Stimulated activated CD4-positive, alpha-beta T cell treated with anti-CD3 and anti-CD28 coated beads, TNF-alpha, amount 100 ng/mL, for 4 hours (primary cell): ENCODE measurements at places on chromosomes 12 and 14.

DNA sequence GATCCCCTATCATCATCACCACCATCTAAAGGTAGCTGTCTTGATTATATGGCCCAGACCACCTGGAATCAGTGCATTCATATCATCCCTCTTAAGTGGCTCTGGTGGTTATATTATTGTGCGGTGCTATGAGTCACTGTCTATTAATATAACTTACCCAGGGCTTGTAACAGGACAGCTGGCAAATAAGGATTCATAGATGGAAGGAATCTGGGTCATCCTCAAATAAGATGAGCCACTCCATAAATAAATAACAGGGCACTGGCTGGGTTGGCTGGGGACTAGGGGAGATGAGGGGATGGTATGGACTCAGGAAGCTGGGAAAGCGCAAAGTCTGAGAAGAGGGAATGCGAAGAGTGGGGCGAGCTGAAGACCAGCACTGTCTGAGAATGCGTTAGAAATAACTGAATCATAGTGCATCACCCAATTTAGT, 216.1 kb downstream of the NUAK1 start:
- no peak for DNase-seq

DNA sequence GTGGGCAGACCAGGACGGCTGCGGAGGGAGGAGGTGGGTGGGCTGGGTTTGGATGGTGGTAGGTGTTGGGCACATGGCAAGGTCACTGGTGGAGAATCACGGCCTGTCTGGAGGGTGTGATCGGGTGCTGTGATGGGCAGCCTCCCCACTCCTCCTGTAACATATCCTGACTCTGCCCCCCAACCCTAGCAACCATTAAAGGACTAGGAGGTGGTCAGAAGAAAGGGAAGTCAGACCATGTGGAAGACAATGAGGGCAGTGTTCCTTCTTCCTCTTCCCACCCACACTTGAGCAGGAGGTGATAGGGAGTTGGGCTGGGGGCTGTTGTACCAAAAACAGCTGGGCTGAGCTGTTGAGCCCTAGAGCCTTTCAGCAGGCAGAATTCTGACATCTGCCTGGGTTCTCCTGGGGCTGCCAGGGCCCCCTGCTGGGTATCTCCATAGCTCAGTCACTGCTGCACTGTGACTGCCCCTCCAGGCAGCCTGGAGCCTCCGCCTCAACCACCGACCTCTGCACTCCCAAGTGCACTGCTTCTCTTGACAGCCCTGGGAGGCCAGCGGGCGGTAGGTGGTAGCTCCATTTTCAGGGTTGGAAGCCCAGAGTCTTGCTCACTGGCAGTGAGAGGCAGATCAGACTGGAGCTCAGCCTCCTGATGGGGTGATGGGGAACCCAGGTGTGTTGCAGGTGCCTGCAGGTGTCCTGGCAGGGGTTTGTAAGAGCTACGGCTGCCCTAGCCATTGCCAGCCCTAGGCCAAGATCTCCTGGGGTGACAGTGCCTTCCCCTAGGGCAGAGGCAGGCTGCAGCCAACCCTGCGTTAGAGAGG, 15.4 kb downstream of the VASH1 start:
- no peak for DNase-seq

DNA sequence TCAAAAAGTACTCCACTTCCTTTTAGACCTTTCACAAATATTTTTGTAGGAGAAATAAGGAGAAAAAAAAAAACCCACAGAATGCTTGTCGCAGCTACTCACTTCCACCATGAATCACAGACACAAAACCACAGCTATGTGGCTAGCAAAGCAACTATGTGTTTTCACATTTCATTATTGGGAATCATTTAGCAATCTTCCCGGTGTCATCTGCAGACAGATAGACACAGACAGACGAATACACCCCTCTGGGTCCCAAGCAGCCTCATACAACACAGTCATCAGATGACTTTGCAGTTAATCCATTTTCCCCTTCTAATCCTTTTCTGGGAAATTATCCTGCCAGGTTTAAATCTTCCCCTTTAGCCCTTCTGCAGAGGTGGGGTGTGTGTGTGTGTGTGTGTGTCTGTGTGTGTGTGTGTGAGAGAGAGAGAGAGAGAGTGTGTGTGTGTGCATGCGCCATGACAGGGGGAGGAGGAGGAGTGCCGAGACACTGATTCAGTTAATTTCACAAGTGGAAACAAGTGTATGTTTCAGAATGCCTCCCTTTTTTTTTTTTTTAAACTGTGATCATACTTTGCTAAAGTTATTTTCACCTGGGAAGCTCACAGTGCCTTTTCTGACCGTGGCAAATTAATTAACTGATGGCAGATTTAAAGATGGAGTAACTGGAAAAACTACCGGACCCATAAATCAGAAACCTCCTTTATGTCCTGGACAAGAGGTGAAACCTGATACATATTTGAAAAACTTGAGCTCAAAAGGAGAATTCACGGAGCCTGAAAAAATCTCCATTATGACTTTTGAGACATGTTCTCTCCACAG, 39.9 kb downstream of the LTBP2 start:
- DNase-seq = no peak

DNA sequence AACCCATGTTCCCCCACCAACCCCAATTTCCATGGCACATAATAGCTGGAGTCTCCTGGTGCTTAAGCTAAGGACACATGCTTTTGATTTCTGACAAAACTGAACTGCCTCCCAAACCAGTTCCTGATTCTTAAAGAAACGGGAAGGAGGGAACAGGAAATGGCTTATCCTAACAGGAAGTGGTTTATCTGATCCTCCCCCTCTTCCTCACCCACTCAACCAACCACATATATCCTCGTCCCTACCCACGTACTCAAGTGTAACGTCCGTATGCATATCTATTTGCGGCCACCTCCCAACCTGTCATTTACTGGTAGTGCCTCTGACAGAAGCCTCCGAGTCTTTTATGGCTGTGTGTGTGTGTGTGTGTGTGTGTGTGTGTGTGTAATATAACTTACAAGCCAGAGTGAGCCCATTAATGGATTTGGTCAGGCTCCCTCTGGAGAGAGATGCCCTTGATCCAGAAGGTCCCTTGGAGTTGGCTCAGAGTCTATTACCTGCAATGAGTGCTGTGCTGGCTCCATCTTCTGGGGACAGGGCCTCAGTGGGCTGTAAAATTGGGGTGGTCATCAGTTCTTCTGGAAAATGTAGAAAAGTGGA, 7.7 kb downstream of the DAZAP2 start:
- no peak for DNase-seq

GRCh38 chr14:41636492-41637392, 30.1 kb downstream of the LRFN5 start:
- DNase-seq = no peak

- DNase-seq = no peak
These were observed 16.8 kb upstream of the TESPA1 start for GRCh38 chr12:55001198-55001868.

GRCh38 chr14:93566065-93566693, 135.4 kb downstream of the UNC79 start:
- no peak for DNase-seq

- DNase-seq = no peak
These were observed 44.7 kb downstream of the PTPN11 start for GRCh38 chr12:112463478-112463877.

- DNase-seq = no peak
These were observed 38.9 kb downstream of the RASSF8 start for GRCh38 chr12:25997201-25997963.
